T-helper 2 cell treated with Interferon-gamma antibody and Interleukin-4, amounts not matched to agents 5 μg/mL and 100 μg/mL, for 36 hours (primary cell): ENCODE measurements at places on chromosomes 2 and 18.

DNA sequence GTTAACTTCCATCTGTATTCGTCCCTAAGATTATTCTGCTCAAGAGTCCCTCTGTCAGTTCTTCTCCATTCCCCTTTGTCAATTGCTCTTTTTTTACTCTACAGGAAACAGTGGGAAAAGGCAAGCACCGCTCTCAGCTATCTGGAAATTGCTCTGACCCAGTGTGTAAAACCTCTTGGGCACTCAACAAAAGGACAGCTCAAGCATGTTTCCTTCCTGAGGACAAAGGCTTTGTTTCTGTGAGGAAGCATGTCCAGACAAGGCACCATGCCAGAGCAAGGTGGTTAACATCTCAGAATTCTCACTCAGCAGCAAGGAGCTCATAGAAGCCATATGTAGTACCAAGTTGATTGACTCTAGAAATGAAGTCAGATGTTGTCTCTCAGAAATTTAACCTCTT, 735.6 kb downstream of the TSN start:
- DNase-seq = no peak

- no peak for DNase-seq
Observed at GRCh38 chr2:8870441-8870840, 33.0 kb upstream of the KIDINS220 start.

GRCh38 chr18:56481751-56482150, 156.6 kb downstream of the TXNL1 start:
- no peak for DNase-seq

DNA sequence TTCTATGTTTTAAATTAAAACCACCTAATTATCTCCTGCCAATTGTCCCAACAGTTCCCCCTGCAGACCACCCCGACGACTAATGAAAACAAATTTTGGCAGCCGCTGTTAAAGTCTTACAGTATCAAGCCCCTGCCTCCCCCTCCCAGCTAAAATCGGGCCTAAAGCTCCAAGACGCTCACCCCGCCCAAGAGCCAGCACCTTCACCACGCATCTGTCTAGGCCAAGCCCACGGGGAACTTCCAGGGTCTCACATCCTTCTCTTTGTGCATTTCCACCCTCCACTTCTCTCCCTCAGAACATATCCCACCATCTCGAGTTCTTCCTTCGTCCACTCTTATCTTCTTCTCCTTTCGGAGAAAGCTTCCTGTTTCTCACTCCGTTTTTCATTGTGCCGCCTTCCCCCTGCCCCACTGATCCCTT, 445 bp downstream of the PRPF40A start:
- no peak for DNase-seq

- DNase-seq = no peak
Observed at GRCh38 chr2:193985272-193985671, 1671.8 kb upstream of the SLC39A10 start.

DNA sequence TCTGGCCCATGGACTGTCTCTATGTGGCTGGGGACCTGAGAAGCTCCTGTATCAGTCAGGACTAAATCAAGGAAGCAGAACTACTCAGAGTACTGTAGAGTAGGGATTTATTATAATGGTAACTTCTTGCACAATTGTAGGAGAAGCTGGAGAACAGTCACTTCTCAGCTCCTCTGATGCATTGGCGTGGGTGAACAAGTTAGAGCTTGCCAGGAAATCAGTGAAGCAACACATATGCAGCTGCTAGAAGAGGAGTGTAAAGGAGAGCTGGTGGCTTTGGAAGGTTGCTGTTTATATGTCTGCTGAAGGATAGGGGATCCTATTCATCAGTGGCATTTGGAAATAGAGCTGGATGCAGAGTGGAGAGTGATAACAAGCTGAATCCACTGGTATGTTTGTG, 215.5 kb upstream of the CWC22 start:
- DNase-seq = no peak

GRCh38 chr2:107136733-107137132, 250.8 kb upstream of the ST6GAL2 start:
- DNase-seq = no peak

GRCh38 chr2:62270728-62271127, 74.8 kb downstream of the B3GNT2 start:
- no peak for DNase-seq

DNA sequence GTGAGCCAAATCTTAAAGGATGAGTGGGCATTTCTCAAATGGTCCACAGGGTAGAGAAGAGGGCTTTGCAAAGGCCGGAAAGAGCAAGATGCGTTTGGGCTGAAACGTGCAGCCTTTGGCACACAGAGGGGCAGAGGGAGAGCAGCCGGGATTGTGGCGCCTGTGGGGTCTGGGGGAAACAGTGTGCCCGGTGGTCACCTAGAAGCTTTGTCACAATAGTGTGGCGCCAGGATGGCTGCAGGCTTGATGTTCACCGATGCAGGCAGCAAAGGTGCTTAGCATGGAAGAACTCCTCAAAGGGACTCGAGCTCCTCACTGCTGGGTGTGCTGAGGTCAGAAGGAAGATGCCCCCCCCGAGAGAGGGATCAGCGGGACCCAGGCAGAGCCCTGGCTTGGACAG, 23.8 kb downstream of the TPO start:
- no peak for DNase-seq

- DNase-seq = no peak
Observed at GRCh38 chr2:235842941-235843340, 325.2 kb downstream of the GBX2 start.
